ENCODE measurements at places on chromosomes 11 and 22. TPM values are rescaled to one million over a fixed set of nuclear protein-coding genes. Genes with fewer than 3 reads are reported as not detected.

Gene TRIM64C
- polyA plus RNA-seq: not detected

Gene MUC2
- under 0.01 TPM for polyA plus RNA-seq

Gene KRTAP5-10
- 0.16 TPM for polyA plus RNA-seq

Gene SAA1
- 1,843 TPM for polyA plus RNA-seq

Gene APOBEC3H
- 5.4 TPM for polyA plus RNA-seq

Data from thymus (tissue), 14 donors.